ENCODE measurements at places on chromosomes 16 and 17.

- DNase-seq, result no peak
Observed at GRCh38 chr17:21239680-21240368, 13.4 kb downstream of the NATD1 start.

- DNase-seq, result no peak
Observed at GRCh38 chr17:61511480-61512182, 59.4 kb downstream of the TBX4 start.

GRCh38 chr16:86676254-86676670 is 97.9 kb downstream of the FOXL1 start:
- DNase-seq, result no peak

DNA sequence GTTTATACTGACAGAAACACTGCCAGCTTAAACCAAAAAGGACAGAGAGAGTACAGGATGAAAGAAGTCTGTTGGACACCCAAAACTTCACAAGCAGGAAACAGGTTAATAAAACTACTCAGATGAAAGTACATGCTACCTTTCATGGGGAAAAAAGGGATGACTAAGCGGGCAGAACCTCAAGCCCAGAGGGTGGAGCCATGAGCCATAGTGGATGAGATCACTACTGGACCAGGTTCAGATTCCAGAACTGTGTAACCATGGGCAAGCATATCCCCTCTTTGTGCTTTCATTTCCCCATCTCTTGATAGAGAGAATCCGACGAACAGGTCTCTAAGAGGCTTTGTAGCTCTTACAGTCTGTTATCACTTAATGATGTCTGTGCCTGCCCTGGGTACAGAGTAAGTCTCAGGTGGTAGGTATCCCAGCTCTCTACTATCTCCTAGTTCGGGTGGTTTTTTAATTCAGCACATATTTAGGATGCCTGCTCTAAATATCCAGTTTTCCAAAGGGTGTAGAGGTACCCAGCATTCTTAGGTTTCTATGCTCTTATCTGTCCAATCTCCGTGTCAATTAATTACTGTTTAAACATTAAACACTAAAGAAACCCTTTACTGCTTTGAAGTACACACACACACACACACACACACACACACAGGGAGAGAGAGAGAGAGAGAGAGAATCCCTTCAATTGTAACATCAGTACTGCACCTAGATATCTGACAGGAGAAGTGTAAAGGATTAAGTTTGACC is 206.7 kb downstream of the ZNF423 start:
- DNase-seq, result no peak

GRCh38 chr17:59756236-59756818 is 48.9 kb downstream of the VMP1 start:
- no peak for DNase-seq

DNA sequence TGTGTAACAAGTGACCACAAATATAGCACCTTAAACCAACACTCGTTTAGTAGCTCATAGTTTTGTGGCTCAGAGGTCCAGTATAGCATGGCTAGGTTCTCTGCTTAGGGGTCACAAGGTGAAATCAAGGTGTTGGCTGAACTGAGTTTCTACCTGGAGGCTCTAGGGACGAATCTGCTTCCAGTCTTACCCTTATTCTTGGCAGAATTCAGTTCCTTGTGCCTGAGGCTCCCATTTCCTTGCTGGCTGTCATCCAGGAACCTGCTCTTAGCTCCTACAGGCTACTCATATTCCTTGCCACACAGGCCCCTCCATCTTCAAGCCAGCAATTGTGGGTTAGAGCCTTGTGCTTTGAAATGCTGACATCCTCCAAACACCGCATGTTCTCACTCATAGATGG is 212.3 kb upstream of the CDH13 start:
- DNase-seq, result no peak

GRCh38 chr16:54027558-54027957 is 259.0 kb downstream of the IRX3 start:
- DNase-seq, result no peak

DNA sequence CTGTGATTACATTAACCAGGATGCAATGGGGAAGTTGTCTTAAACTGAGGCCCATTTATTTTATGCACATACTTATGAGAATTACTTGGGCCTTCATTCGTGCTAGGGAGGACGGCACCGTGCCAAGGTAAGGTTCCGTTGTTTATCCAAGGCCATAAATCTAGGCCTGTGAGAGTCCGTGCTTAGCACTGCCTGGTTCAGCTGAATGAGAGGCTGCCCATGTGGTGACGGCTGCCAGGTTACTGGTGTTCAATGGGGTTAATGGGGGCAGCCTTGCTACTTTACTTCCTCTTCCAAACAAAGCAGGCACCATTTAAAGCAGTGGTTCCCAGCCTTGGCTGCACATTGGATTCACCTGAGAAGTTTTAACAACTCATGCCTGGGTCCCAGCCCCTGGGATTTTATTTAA is 135.1 kb upstream of the NOL11 start:
- no peak for DNase-seq

GRCh38 chr17:75900691-75901533 is 3.8 kb downstream of the MRPL38 start:
- DNase-seq, result no peak

DNA sequence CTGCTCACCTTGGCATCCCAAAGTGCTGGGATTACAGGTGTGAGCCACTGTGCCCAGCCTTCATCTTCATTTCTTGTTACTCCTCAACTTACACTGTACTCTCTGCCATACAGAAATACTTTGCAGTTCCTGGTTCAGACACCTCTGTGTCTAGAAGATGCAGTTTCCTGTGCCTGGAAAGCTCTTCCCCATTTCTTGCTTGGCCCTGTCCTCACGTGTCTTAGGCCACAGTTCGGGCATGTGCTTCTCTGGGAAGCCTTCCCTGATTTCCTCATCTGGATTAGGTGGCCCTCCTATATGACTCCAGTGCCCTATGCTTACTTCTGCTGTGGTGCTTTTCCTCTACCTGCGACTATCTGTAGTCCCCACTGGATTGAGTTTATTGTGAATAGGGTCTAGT is 26.5 kb upstream of the CDR2 start:
- DNase-seq, result no peak

GRCh38 chr16:65375651-65376050 is 253.8 kb upstream of the CDH11 start:
- no peak for DNase-seq

DNA sequence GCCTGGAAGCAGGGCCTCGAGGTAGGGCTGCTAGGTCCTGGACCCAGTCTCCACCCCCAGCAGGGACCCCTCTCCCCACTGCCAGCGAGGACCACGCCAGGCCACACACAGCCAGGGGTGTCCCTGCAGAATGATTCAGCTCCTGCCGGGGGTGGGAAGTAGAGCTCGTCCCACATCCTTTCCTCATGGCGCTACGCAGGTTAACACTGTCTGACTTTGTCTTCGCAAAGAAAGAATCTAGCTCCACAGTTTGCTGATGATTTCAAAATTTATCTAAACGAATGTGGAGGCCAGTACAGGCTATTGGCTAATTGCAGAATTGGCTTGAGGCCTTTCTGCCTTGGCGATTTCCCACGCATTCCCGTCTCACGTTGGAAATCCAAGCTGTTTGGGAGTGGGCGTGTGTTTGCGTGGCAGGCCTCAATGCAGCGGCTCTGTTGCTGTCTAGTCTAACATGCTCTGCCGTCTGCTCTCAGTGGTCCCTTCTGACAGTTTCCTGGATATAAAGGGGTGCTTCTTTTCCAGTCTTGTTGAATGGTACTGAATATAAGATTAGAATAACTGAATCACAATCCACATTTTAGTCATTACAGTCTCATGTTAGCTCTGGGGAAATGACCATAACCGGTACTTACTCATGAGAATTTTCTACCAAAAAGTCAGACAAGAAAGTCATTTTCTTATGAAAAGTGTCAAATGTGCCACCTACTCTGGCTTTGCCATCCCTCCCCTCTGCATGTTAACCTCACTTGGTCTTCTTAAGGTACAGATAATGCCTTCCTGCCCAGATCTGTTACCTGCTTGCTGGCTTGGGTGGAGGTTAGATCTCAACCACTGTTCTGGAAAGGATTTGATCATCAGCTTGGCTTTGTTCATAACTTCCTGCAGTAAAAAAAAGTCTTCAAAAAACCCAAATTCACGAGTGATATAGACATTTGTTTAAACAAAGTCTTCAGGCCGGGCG is 252.4 kb downstream of the NTN1 start:
- DNase-seq, result no peak

DNA sequence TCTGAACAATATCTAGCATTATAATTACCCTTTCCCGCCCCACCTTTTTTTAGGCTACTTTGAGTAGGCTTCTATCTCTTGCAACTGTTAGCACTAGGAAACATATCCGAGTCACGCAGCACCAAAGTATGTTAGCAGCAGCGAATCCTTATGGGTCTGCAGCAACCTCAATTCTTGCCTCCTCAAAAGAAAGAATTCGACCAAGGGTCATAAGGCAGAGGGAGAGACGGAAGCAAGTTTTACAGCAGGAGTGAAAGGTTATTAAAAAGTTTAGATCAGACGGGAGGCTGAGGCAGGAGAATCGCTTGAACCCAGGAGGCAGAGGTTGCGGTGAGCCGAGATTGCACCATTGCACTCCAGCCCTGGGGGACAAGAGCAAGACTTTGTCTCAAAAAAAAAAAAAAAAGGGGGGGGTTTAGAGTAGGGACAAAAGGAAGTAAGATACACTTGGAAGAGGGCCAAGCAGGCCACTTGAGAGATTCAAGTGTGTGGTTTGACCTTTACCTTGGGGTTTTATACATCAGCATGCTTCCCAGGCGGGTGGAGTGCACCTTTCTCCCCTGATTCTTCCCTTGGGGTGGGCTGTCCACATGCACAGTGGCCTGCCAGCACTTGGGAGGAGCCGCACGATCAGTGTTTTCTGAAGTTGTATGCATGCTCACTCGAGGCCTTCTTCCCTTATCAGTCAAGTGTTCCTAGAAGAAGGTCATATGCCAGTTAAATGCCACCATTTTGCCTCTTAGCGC is 67.7 kb downstream of the HLF start:
- no peak for DNase-seq

- no peak for DNase-seq
Observed at GRCh38 chr17:72146371-72146770, 25.6 kb downstream of the SOX9 start.

DNA sequence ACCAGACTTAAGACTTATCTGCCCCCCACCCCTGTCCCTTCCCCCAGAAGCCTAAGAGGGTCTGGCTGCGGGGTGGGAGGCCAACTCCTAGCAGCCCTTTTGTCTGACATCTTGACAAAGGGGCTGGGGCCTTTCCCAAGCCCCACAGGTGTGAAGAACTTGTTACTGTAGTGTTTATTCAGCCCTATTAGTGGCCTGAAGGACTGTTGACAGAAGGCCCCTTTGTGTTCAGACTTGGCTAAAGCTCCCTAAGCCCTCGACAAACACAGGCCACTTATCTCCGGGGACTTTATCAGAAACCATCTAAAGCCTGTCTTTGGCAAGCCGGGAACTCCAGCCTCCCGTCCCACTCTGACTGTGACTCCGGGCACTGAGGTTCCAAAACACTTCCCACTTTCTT is 129.8 kb downstream of the NTN1 start:
- DNase-seq, result peak; percentile 50

DNA sequence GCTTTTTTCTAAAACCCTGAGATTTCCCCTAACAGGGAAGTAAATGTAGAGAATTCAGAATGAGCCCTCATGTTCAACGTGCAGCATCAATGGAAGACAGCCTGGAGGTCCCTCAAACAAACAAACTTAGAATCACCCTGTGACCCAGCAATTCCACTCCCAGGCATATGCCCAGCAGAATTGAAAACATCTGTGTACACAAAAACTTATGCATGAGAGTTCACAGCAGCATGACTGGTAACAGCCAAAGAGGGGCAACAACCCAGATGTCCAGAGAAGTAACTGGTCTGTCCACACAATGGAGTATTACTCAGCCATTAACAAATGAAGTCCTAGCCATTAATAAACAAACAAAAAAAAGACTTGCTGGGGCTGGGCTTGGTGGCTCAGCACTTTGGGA is 252.7 kb downstream of the PARN start:
- no peak for DNase-seq

DNA sequence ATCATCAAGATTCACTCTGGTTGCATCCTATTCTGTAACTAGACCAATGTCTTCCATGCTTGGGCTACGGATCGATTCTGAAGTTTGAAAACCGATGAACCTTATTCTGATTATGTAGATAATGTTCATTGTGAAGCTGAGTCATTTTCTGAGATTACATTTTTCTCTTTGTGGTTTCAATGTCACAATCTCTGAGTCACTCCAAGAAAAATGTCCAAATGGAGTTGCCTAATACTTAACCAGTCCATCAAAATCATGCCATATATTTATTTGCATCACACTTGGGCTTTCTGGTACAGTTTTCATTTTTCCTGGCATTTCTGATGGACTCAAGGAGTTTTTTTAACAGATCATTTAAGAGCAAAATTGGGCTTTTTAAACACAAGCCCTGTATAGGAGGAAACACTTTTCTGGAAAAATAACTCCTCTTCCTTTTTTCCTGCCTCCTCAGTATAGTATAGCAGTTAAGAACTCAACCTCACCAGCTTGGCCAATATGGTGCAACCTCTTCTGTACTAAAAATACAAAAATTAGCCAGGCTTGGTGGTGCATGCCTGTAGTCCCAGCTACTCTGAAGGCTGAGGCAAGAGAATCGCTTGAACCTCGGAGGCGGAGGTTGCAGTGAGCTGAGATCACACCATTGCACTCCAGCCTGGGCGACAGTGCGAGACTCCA is 17.5 kb downstream of the CACNG3 start:
- DNase-seq, result no peak
